ENCODE measurements at places on chromosomes 16 and 17.

- no peak for DNase-seq
These were observed 173.3 kb downstream of the TANC2 start for GRCh38 chr17:63139356-63139755.

- no peak for DNase-seq
These were observed 33.8 kb downstream of the COG1 start for GRCh38 chr17:73226556-73227172.

- no peak for DNase-seq
These were observed 882 bp upstream of the TOX3 start for GRCh38 chr16:52547834-52548215.

DNA sequence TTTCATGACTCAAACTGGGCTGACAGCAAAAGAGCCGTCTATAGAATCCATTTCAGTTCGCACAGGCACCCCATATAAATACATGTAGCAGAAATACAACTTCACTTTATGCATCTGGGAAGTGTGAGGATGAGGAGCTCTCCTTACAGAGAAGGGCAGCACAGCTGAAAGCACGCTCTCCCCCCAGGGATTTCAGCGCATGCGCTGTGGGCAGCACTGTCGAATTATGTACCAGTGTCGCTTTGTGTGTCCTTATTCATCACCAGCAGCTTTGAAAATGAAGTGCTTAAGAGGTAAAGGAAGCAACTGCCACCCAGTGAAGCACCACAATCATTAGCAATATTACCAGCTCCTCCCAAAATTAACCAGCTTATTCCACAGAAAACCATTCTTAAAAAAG, 39.9 kb downstream of the CEP95 start:
- no peak for DNase-seq

DNA sequence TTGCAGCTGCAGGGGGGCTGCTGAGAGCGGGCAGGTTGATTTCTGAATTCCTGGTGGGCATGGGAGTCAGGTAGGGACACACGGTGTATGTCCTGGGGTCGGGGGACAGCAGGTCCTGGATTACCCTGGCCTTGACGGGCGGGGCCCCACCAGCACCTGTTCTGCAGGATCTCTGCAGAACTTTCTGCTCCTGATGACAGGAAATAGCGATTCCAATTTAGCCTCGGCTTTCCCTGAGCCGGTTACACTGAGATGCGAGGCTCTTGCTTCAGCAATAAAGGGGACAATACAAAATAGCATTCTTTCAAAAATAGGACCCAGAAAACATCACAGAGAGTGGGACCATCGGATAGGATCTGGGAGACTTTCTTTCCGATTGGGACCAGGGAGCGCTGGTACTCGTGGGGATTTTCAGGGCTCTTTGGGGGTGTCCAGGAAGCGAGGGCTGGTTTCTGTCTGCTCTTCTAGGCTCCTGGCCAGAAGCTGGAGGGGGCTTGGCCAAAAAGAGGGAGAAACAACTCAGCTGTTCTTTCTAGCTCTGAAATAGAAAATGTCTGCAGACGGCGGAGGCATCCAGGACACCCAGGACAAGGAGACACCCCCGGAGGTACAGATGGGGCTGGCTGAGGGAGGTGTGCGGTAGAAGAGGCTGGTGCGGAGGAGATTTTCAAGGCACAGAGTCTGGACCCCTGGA, 642 bp downstream of the ZNF205 start:
- DNase-seq, result peak; percentile 82
